A549 (cell line): ENCODE measurements at places on chromosomes 4 and X.

DNA sequence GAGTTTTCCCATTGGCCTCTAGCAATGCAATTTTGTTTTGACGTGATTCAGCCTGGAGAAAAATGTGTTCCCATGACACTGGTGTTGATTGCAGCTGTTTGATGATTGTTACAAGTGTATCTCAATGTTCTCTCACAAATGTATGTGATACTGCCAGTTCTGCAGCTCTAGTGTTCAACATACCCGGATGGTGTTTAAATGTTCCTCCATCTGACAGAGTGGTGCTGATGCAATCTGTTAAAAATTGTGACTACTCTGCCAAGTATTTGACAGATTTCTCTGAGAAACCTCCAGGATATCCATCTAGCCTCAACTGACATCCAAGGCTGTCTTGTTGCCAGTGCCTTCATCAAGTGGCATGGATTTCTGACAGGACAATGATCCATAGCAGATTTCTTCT lies 657.2 kb upstream of the DIAPH2 start:
- no peak for DNase-seq

GRCh38 chrX:42119076-42119475 lies 195.7 kb upstream of the CASK start:
- DNase-seq: peak; percentile 25

- DNase-seq: no peak
Observed at GRCh38 chr4:184891816-184892397, 66.1 kb upstream of the ACSL1 start.

GRCh38 chrX:56797574-56798338 lies 68.7 kb downstream of the NBDY start:
- DNase-seq: no peak

- DNase-seq: no peak
Observed at GRCh38 chr4:37976507-37976906, 16.3 kb downstream of the PTTG2 start.

GRCh38 chrX:131359611-131360010 lies 70.5 kb upstream of the IGSF1 start:
- no peak for DNase-seq

DNA sequence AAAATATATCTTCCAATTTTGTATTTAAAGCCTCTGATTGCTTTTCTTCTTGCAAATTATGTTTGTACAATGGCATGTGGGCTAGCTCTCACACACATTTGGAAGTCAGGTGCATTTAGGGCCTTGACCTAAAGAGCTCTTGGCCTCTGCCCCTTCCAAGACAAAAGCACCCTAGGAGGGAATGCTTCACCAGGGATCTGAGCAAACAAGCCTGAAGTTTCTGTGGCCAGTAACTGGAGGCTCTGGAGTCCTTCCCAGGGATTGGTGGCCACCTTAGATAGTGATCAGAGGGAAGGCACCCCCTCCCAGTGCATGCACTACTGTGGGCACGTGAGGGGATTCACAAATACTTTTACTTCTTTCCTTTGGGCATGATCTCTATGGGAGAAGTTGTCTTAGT lies 60.3 kb upstream of the DIPK2B start:
- no peak for DNase-seq

GRCh38 chrX:137051978-137052642 lies 18.3 kb upstream of the GPR101 start:
- peak; percentile 58 for DNase-seq

DNA sequence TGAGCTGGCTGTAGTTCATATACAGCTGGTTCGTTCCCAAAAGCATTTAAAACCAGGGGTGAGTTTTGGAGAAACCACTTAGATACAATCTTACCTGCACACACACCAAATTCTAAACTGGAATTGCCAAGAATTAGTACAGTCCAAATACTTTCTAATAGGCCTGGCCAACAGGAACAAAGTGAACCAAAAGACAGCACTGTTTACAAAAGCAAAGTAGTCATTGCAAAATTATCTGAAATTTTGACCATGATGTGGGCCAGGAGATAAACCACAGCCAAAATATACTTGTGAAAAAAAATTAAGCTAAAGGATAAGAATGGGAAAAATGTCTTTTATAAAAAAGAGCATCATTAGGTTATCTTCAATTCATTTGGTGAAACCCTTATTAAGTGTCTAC lies 37.9 kb upstream of the NAP1L5 start:
- DNase-seq: no peak

DNA sequence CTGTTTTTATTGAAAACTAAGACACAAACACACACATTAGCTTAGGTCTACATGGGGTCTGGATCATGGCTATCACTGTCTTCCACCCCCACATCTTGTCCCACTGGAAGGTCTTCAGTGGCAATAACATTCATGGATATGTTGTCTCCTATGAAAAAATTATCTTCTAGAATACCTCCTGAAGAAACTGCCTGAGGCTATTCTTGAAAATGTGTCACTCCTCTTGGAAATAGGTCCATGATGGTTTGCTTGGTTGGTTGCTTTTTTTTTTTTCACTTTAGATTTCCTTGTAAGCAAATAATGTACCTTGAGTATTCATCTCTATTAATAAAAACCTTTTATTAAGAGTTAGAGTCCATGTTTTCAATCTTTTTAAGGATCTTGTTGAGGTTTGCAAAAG lies 195.3 kb upstream of the PDE5A start:
- no peak for DNase-seq

DNA sequence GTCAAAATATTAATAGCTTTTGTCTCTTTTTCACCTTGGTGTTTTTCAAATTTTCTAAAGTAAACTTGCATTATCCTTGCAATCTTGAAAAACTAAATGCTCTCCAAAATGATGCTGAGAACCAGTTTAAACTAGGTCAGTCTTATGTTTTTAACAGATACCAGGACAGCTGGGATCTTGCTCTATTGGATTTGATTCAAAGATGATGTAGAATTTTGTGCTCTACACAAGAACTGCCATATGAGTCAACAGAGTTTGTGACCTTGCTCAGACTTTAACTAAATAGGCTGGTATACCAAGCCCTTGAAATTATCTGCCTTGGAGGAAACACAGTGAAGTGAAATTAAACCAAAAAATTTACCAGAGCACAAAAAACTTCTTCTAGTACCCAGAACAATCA lies 991.1 kb downstream of the STPG2 start:
- DNase-seq: no peak

- no peak for DNase-seq
Observed at GRCh38 chr4:33850371-33850902, 2393.9 kb downstream of the ARAP2 start.

DNA sequence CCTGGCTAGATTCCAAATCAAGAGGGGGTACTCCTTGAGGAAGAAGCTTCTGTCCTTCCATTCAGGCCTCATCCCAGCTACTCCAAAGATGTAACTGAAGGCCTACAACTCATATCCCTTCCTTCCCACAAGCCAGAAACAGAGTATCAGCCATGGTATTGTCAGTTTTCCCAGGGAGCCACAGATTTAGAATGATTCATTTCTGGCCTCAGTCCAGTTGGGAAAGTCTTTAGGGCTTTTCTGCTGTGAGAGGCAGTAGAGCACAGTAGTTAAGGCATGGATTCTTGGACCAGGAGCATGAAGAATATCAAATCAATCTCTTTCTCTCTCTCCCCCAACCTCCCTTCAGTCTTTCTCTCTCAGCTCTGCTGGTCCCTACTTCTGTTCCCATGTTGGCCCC lies 505.0 kb downstream of the BCOR start:
- DNase-seq: no peak

DNA sequence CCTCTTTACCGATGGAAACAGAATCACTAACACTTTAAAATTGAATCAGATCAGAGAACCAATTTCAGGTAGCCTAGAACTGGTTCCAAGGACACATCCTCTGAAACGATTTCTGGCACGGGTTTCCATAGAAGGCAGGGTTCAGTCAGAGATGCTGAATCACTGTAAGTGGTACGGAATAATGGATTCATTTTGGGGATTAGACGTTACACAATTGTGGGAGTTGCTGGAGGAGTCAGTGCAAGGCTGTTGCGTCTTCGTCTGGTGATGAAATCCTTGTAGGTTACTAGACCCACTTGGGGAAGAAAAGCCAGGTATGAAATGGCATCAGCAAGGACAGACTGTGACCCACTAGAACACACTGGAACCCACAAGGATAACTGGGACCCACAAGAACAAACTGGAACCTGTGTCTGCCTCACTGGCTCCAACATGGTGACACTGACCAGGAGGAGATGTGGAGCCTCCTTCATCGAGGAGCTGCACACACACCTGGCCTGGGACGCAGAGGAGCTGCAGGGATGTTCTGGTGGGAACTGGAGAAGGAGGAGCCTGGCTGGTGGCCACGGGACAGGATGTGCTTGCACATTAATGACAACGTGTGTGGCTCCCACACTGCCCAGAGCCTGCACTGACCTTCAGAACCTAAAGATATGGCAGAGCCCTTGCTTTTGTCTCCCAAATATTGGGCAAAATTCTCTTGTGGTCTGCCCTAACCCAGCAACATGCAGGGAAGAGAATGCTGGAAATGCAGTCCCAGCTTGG lies 105.1 kb downstream of the TRAPPC11 start:
- DNase-seq: no peak

DNA sequence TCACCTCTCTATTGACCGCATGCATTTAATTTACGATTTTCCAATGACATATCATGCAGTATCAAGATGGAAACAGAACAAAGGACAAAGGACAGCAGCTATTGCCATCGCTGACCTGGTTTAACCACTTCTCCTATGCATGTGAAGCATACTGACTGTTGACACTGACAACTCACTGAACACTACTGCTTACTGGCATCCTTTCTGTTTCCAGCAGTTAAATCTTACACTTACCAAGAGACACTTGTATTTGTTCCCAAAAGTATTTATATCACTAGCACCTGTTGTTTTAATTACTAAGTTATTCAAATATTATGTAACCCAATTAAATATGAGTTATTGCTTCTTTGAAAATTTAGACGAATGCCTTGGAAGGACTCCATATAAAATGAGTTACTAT lies 176.7 kb downstream of the PDGFC start:
- no peak for DNase-seq

DNA sequence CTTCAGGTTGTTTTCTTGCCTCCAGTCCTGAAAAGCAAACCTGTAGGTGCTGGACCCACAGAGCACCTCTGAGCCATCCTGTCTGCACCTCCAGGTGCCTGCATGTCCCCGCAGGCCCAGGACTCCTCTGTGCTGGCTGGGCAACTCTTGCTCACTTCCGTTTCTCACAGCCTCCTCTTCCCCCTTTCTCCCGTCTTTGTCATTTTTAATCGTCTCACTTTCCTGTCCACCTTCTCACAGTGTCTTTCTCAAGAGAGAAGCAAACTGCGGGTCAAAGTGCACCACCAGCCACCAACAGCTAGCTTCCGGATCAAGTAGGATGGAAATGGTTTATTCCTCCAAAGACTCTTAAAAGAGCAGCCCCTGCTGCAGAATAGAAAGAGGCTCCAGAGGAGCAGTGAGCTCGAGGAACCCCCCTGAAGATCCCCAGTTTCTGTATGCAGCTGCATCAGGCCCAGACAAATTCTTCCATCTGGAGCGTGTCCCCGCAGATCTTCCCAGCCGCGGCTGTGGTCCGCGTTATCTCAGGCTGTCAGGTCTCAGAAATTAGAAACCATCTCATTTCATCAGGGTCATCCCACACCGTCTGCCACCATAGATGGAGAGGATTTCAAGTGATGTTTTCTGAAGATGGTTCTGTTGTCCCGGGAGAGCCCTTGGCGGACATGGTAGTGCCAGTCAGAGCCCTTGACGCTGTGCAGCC lies 87.7 kb downstream of the FHDC1 start:
- DNase-seq: no peak

DNA sequence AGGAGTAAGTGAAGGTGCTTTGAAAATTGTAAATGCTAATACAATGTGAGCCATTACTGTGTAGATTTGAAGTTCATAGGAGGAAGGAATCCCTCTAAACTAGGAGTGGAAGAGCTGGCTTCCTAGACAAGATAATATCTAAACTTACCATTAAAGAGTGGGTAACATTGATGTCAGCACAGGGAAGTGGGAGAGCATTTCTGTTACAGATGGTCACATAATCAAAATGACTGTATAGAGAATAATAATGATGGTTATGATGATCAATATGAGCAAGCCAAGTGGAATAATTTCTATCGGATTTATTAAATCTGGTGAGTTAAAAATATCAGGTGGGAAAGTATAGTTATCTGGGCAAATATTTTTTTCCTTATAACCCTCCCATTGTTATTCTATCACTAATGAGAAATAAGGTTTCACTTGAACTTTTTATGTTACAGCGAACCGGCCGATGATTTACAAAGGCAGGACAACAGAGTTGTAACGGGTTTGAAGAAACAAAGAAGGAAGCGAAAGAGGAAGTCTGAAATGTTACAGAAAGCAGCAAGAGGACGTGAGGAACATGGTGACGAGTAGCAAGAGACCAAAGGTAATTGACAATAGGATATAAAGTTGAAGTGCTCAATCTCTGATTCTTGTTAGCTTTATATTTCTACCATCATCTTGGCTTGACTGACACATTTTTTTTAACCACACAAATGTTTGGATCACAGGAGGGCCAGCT lies 43.5 kb downstream of the FMR1NB start:
- no peak for DNase-seq

GRCh38 chrX:58025979-58026378 lies 115.7 kb upstream of the ZXDA start:
- DNase-seq: peak; percentile 44

GRCh38 chrX:110420771-110421499 lies 62.3 kb downstream of the RTL9 start:
- peak; percentile 47 for DNase-seq

GRCh38 chr4:139834226-139834662 lies 168.6 kb downstream of the MGST2 start:
- DNase-seq: no peak
